ENCODE measurements at places on chromosomes 11 and 22. TPM values are rescaled to one million over a fixed set of nuclear protein-coding genes. Genes with fewer than 3 reads are reported as not detected.

DNA sequence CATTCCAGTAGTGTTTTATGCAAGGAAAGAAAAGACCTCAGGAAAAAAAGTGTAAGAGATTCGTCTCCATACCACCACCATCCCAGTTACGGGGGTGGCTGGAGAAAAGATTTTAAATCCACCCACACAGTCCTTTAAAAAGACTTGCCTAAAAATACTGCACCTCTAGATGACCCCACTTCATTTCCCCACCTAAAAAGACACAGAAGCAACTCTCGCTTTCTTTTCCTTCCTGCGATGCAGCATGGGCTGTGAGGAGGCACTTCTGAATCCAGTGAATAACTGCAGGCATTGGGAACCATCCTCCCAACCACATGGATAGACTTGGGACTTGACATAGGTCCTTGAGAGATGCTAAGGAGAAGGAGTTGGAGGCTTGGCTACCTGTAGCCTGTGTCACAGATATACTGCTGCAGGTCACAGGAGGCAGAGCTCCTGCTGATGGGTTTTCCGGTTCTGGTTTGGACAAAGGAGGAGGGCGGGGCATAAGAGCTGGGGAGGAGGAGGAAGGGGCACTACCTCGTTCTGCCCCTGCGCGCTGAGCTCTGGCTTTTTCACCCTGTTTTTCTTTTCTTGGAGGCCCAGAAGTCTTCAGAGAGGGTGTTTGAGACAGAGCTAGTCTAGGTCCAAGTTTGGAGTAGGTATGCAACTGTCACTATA is 285.9 kb downstream of the NTM start:
- no peak overlapping the region for H3K4me3 ChIP-seq
- no peak overlapping the region for H3K27ac ChIP-seq
- no peaks in the 10 kb centered on the region for H3K4me1 ChIP-seq
- no peaks in the 10 kb centered on the region for H3K36me3 ChIP-seq
- peaks cover 86% of the 10 kb centered on the region for H3K27me3 ChIP-seq

GRCh38 chr11:34926101-34926830 is 9.8 kb downstream of the PDHX start:
- peaks cover 77% of the 10 kb centered on the region for H3K4me1 ChIP-seq
- no peak overlapping the region for H3K4me3 ChIP-seq
- DNase-seq = no peak
- no peak overlapping the region for H3K27ac ChIP-seq

The PTDSS2 gene
- total RNA-seq = 30.2 TPM

DNA sequence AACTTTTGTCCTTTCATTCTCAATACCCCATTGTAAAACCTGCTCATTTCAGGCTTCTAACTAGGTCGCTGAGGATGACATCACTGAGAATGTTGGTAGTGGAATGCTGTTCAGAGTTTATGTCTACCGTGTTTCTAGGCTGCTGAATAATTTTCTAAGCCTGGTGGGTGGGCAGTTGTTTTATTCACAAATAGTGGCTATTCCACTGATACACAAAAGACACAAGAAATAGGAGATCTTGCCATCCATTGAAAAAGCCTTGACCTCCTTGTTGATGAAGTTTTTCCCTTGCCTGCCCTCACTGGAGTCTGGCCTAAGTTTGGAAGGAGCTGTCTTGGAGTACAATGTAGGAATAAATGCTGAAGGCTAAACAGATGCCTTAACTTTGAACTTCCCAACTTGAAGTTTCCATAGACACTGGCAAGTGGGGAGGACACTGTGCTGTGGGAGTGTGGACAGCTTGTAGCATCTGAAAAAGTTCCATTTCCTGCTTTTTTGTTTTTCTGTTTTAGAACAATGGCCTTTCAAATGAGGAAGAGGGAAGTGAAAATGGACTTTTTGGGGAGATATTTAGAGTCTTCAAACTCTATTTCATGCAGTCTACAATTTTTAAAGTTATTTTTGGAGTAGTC is 59.2 kb downstream of the TRIM44 start:
- no peaks in the 10 kb centered on the region for H3K27me3 ChIP-seq
- peaks cover 40% of the 10 kb centered on the region for H3K4me1 ChIP-seq

The DEFB131B gene
- total RNA-seq = not detected

DNA sequence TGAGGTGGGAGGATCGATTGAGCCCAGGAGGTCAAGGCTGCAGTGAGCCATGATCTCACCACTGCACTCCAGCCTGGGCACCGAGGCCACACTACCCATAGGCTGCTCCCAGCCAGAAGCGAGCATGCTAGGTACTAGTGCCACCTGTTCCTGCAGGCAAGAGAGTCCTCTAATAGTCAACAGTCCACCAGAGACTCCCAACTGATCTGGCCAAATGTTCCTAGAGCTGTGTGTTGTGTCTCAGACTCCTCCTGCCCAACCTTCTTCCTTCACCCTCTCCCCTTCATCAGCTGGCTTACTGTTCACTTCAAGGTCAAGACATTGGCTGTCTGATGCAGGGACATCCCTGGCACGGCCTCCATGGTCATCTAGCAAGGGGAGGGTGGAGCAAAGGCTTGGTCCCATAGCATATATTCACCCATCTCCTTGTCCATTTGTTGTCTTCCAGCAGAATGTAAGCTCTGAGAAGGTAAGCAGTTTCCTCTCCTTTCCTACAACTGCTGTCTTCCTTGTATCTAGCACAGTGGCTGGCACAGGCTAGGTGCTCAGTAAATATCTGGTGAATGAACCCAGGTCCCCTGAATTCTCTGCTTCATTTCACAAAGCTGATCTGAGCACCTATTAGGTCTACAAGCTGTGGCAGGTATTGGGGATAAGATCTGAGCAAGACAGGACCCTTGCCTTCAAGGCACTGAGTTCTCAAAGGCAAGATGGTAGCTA is 126.2 kb upstream of the SERPIND1 start:
- no peaks in the 10 kb centered on the region for H3K36me3 ChIP-seq
- DNase-seq = no peak
- no peaks in the 10 kb centered on the region for H3K4me1 ChIP-seq
- H3K4me3 ChIP-seq = no peak overlapping the region
- peaks cover 12% of the 10 kb centered on the region for H3K27me3 ChIP-seq

- no peaks in the 10 kb centered on the region for H3K36me3 ChIP-seq
- no peaks in the 10 kb centered on the region for H3K4me1 ChIP-seq
- H3K4me3 ChIP-seq = no peak overlapping the region
Observed at GRCh38 chr11:129237880-129238638, 45.9 kb upstream of the ARHGAP32 start.

The SLC22A8 gene
- total RNA-seq = not detected

The CDCA5 gene
- 1.3 TPM for total RNA-seq

The CASP5 gene
- total RNA-seq = not detected

DNA sequence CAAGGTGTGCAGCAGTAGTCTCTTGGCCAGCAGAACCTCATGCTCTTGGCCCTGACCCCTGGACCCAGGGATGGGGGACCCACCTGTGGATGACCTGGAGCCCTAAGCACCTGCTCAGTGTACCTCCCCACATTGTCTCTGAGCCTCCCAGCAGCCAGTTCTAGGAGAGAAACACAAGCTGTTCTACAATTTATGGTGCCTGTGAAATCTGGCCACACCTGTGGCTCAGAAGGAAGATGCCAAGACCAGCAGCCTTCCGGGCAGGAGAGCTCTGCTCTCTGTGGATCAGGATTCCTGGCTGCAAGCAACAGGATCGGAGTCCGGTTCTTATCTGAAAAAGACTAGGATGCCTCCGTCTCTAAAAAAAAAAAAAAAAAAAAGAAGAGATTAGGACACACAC is 103.6 kb upstream of the ANO1 start:
- no peak for DNase-seq
- peaks cover 3% of the 10 kb centered on the region for H3K4me1 ChIP-seq
- H3K27ac ChIP-seq = no peak overlapping the region
- H3K4me3 ChIP-seq = no peak overlapping the region
- H3K36me3 ChIP-seq = no peaks in the 10 kb centered on the region
- H3K27me3 ChIP-seq = peaks cover 54% of the 10 kb centered on the region

- no peak for DNase-seq
- H3K4me3 ChIP-seq = no peak overlapping the region
- no peak overlapping the region for H3K27ac ChIP-seq
- no peaks in the 10 kb centered on the region for H3K27me3 ChIP-seq
- H3K4me1 ChIP-seq = peaks cover 61% of the 10 kb centered on the region
Observed at GRCh38 chr22:33743756-33744155, 176.5 kb downstream of the LARGE1 start.

GRCh38 chr11:19370100-19370861 is 129.5 kb upstream of the E2F8 start:
- H3K4me1 ChIP-seq = peaks cover 31% of the 10 kb centered on the region
- peak overlapping the region; percentile 71 for H3K27ac ChIP-seq
- no peaks in the 10 kb centered on the region for H3K36me3 ChIP-seq
- peak; percentile 45 for DNase-seq
- H3K27me3 ChIP-seq = no peaks in the 10 kb centered on the region

DNA sequence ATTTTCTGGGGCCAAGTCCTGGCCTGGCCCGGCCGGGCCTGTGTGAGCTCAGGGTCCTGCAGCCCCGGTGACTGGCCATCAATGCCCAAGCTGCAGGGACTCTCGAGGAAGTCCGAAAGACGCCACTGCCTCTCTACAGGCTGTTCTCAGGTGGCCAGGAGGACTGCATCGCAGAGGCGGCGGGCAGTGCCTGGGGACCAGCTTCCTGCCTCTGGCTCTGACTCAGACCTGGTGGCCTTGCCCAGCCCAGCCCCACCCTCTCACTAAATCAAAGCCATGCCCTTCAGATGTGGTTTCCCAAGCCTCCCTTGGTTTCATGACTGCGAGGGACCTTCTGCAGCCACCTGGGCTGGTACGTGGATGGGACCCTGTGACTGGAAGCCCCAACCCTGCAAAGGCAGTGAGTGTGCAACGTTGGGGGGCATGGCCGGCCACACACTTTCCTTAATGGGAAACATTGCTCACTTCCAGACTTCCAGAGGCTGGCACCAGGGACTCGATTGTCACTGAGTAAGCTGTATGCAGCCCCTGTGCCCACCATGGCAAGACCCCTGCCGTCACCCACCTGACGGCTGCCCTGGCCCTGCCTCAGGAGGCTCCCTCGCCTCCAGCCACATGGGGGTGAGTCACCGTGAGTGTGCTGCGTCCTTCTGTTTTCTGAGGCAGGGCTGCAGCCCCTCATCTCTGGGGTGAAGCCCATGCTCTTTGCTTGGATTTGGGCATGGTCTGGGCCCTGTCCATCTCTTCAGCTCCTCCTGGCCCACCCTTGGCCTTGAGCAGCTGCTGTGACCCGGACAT is 6.0 kb upstream of the FGF3 start:
- H3K4me3 ChIP-seq = no peak overlapping the region
- DNase-seq = no peak
- H3K36me3 ChIP-seq = no peaks in the 10 kb centered on the region
- H3K4me1 ChIP-seq = no peaks in the 10 kb centered on the region
- peaks cover 77% of the 10 kb centered on the region for H3K27me3 ChIP-seq

DNA sequence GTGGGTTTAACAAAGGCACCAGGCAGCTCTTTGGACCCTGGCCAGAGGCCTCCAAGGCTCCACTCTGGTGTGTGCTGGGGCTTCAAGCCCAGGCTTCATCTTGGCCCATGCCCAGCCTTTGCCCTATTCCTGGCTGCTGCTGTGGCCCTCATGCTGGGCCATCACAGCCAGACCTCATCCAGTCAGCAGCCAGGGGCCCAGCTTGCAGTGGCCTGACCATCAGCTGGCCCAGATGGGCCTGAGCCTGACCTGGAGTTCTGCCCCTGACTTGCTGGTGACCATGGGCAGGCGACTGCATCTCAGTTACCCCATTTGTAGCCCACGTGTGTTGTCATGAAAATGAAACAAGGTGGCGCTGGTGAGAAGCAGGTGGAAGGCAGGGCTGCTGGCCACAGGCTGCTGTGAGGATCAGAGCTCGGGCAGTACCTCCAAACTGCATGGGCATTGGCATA is 76.1 kb downstream of the MED15 start:
- DNase-seq = peak; percentile 64
- H3K36me3 ChIP-seq = peaks cover 78% of the 10 kb centered on the region
- peaks cover 18% of the 10 kb centered on the region for H3K4me1 ChIP-seq
- no peak overlapping the region for H3K4me3 ChIP-seq

GRCh38 chr11:107397357-107397756 is 60.3 kb downstream of the CWF19L2 start:
- H3K27me3 ChIP-seq = no peaks in the 10 kb centered on the region
- peaks cover 35% of the 10 kb centered on the region for H3K36me3 ChIP-seq

The LAYN gene
- 2.8 TPM for total RNA-seq

The POU2AF3 gene
- total RNA-seq = 0.38 TPM

The CCDC15 gene
- 0.25 TPM for total RNA-seq

DNA sequence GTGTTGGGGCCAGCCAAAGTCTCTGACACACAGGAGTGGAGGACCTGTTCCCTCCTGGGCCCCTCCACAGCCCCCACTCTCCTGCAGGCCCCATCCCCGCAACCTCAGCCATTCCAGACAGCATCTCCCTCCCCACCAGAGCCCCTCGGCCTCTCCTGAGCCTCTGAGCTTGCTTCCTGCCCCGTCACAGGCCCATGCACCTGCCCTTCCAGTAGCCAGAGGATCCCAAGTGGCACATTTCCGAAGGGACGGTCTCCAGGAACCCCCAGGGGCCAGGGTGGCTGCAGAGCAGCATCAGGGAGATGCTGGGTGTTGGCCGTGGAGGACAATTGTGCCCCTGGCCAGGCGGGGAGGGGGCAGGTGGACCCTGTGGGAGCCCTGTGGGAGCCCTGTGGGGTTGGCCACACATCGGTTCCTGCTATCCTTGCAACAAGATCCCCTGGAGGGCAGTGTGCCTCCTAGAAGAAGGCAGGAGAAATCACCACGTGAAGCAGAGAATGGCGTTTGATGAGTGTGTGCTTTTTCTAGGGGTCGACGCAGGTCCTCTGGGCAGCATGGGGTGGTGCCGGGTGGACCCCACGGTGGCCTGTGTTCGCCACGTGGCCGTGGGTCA is 45.3 kb upstream of the PPARA start:
- peaks cover 56% of the 10 kb centered on the region for H3K36me3 ChIP-seq
- H3K27me3 ChIP-seq = no peaks in the 10 kb centered on the region
- peak overlapping the region; percentile 88 for H3K27ac ChIP-seq
- peak overlapping the region; percentile 33 for H3K4me3 ChIP-seq
- no peak for DNase-seq
- peaks cover 99% of the 10 kb centered on the region for H3K4me1 ChIP-seq

The TEX54 gene
- total RNA-seq = not detected

GRCh38 chr11:22680628-22681027 is 14.2 kb downstream of the GAS2 start:
- peaks cover 12% of the 10 kb centered on the region for H3K4me1 ChIP-seq
- no peaks in the 10 kb centered on the region for H3K36me3 ChIP-seq
- H3K4me3 ChIP-seq = no peak overlapping the region
- no peak overlapping the region for H3K27ac ChIP-seq
- no peaks in the 10 kb centered on the region for H3K27me3 ChIP-seq

- no peak overlapping the region for H3K4me3 ChIP-seq
- DNase-seq = no peak
- H3K27me3 ChIP-seq = no peaks in the 10 kb centered on the region
Observed at GRCh38 chr11:73162196-73162740, 20.1 kb upstream of the FCHSD2 start.

- peaks cover 89% of the 10 kb centered on the region for H3K27me3 ChIP-seq
- no peaks in the 10 kb centered on the region for H3K4me1 ChIP-seq
- no peak overlapping the region for H3K27ac ChIP-seq
- DNase-seq = no peak
- H3K4me3 ChIP-seq = no peak overlapping the region
Observed at GRCh38 chr22:39815932-39816331, 77.6 kb downstream of the ENTHD1 start.

The FIBIN gene
- total RNA-seq = 10.5 TPM

The NPAS4 gene
- total RNA-seq = not detected

The C11orf52 gene
- 1.2 TPM for total RNA-seq

All from left ventricle myocardium inferior (tissue), 1 donor.